Fibroblast of skin of back (primary cell): ENCODE measurements at places on chromosomes 4 and X.

DNA sequence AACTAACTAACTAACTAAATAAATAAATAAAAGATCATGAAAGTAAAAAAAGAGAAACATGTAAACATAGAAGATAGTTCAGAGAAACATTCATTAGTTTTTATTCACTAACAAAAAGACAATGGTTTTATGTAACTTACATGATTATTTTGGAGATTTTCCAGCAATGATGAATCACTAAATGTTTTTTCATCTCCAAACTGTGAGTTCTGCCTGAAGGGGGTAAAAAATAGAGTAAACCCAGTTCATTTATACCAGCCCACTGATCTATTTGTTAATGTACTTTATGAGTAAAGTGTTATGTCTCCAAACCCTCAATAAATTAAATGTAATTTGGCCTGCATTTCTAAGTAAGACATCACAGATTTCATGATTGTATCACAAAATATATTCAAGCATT is 101.1 kb downstream of the ATP8A1 start:
- DNase-seq: peak; percentile 42

GRCh38 chrX:151983186-151983585 is 8.7 kb upstream of the GABRE start:
- no peak for DNase-seq

DNA sequence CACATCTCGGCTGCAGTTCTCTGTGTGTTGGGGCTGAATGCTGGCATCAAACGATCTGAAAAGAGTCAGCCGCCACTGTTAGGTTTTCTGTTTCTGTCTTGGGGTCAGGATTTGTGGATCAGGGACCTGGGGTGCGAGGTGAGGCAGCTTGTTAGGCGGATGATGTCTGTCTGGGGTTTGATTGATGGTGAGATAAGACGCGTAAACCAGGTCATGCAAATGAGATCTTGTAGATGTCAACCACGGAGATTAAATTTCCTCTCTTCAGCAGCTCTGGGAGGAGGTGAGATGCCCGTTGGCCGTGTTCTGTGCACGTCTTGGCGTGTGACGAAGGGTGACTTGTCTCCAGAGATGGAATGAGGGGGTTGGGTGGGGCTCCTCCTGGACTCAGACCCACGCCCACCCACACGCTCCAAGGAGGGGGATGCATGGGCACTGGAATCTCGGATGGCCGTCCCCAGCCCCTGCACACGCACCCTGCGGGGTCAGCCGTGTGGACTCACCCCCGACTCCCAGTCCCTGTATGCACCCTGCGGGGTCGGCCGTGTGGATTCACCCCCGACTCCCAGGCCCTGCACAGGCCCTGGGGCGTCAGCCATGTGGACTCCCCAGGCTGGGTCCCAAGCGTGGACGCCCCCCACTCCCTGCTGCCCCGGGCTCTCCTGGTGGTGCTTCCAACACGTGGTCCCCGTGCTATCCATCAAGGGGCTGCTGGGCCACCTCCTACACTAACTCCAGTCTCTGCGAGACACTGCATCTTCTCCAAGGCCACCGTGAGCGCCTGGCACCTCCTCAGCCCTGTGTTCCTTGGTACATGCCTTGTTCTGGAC is 16.0 kb upstream of the UVSSA start:
- no peak for DNase-seq

DNA sequence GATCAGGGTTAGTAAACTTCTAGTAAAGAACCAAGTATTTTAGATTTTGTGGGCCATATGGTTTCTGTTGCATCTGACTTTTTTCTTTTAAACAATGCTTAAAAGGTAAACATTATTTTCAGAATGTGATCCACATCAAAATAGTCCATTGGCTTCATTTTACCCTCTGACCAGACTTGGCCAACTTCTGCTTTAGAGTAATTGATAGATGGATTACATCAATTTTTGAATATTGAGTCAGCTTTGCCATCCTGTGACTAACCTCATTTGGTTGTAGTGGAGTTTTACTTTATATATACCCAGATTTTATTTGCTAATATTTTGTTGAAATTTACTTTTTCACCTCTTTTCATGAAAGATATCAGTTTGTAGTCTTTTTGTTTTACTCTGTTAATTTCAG is 559.8 kb downstream of the TLL1 start:
- peak; percentile 53 for DNase-seq

DNA sequence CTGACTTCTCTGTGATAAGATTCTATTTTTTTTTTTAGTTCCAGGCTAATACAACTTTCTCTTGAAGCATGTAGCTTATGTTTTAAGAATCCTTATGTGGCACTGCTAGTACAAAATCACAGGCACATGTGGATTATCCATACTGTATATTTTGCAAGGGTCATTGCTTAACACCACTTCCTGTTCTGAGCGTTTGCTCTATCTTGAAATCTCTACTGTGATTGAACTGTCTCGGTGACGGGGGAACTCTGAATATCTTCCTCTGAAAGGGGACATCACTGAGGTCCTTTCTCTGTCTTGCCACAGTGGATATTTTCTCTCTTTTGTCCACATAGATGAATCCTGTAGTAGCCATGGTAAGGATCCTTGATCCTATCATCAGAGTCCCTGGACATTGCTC is 2.1 kb upstream of the WFS1 start:
- no peak for DNase-seq

DNA sequence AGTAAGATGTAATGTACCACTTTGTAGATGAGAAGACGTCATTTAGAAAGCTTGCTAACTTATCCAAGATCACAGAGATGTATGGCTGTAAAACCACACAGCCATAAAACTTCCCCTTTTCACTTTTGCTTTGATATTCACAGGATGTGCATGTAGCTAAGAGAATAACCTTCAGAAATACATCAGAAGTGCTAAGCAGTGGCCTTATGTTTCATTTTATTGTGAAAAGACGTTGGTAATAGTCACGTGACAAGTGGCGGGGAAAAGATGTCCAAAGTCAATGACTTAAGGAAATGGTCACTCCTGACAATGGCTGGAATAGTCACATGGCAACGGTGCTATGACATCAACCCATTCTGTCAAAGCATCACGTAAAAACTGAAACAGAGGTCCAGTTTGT is 12.9 kb upstream of the WDR17 start:
- DNase-seq: no peak
